ENCODE measurements at places on chromosomes 5 and 9. TPM values are rescaled to one million over a fixed set of nuclear protein-coding genes. Genes with fewer than 3 reads are reported as not detected.

GRCh38 chr5:3155046-3155445 lies 403.6 kb upstream of the IRX2 start:
- no peaks in the 10 kb centered on the region for H3K4me1 ChIP-seq
- DNase-seq = no peak
- peaks cover 2% of the 10 kb centered on the region for H3K27me3 ChIP-seq
- no peaks in the 10 kb centered on the region for H3K36me3 ChIP-seq

DNA sequence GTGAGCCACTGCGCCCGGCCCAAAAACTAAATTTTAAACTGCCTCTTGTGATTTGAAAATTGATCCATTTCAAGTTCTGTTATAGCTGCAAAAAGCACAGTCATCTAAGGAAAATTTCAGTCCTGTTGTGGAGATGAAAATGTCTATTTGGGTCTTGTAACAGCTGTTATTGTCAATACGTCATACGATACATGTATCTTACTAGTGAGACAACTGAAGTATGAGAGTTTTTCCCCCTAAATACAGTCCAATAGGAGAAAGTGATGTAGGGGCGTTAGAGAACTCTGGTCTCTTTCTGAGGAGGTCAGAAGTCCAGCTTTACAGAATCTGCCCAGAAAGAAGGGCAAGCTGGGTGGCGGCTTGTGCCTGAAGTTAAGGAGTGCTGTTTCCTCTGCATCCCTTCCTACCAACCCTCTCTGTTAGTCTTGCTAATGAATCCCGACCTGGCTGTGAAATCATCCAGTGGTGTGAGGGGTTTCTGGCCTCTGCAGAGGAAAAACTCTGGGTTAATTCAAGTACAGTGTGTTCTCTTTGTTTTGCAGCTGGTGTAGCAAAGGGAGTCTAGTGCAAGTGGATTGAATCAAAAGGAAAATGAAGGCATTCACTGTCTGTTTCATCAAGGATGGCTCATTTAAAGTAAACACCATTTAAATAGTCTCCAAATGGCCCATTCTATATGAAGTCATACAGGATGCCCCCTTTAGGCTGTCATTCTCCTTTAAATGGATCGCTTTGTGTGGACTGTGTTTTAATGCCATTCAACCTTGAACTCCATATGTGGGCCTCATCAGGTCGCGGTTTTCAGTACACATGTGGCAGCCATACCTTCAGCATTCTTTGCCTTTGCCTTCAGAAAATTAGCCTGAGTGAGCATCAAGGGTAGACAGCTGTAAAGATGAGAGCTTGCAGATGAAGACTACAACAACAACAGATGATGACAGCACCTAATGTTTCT lies 59.0 kb downstream of the AOPEP start:
- H3K27me3 ChIP-seq = no peaks in the 10 kb centered on the region
- no peak overlapping the region for H3K27ac ChIP-seq
- no peak overlapping the region for H3K4me3 ChIP-seq
- no peak for DNase-seq
- H3K4me1 ChIP-seq = no peaks in the 10 kb centered on the region

- no peaks in the 10 kb centered on the region for H3K36me3 ChIP-seq
- peaks cover 12% of the 10 kb centered on the region for H3K4me1 ChIP-seq
- H3K27me3 ChIP-seq = no peaks in the 10 kb centered on the region
- H3K27ac ChIP-seq = peak overlapping the region; percentile 41
- peak; percentile 65 for DNase-seq
These were observed 39.2 kb upstream of the NEK6 start for GRCh38 chr9:124218438-124218982.

NR2F1-AS1 gene
- 4.4 TPM for polyA plus RNA-seq
